Caco-2 (cell line): ENCODE measurements at places on chromosomes 16 and 17.
A peak's percentile ranks its signal among the peaks of the same experiment; 100 is the strongest.

- H3K4me3 ChIP-seq = no peak overlapping the region
- peaks cover 12% of the 10 kb centered on the region for H3K36me3 ChIP-seq
- no peak for DNase-seq
- no peaks in the 10 kb centered on the region for H3K4me1 ChIP-seq
Measured at GRCh38 chr16:58614212-58614611, 15.4 kb downstream of the CNOT1 start.

- H3K4me3 ChIP-seq = no peak overlapping the region
- H3K36me3 ChIP-seq = no peaks in the 10 kb centered on the region
- H3K27ac ChIP-seq = no peak overlapping the region
- no peaks in the 10 kb centered on the region for H3K27me3 ChIP-seq
Measured at GRCh38 chr17:20266806-20267458, 200.4 kb downstream of the LGALS9B start.

- H3K4me3 ChIP-seq = no peak overlapping the region
- 0 out of 2 replicates have a peak, but pooled peaks cover 3% of the 10 kb centered on the region for H3K4me1 ChIP-seq
- no peak for DNase-seq
- H3K36me3 ChIP-seq = peaks cover 1% of the 10 kb centered on the region; the same call in 1 of the 2 replicates
- H3K27ac ChIP-seq = peak overlapping the region; percentile 39
- H3K27me3 ChIP-seq = no peaks in the 10 kb centered on the region
Measured at GRCh38 chr16:11346700-11347319, 1.6 kb downstream of the RMI2 start.

GRCh38 chr16:79158337-79158736 is 442.2 kb downstream of the MAF start:
- H3K4me3 ChIP-seq = no peak overlapping the region
- no peak for DNase-seq
- H3K4me1 ChIP-seq = peaks cover 14% of the 10 kb centered on the region; the same call in 1 of the 2 replicates
- no peaks in the 10 kb centered on the region for H3K27me3 ChIP-seq
- H3K36me3 ChIP-seq = no peaks in the 10 kb centered on the region

DNA sequence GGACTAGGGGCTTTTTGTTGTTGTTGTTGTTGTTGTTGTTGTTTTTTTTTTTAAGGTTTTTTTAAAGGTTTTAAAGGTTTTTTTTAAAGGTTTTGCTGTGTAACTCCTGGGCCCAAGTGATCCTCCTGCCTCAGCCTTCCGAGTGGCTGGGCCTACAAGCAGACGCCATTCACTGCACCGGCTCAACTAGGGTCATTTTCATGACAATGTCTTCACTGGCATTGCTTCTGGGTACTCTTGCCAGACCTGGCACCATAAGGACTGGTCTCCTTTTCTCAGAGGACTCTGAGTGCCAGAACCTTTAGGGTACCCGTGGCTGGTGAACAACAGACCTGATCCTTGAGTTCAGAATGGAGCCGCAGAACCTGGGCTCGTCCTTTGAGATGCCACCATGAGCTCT is 20.4 kb downstream of the POLR3E start:
- H3K4me3 ChIP-seq = no peak overlapping the region
- no peak for DNase-seq
- no peaks in the 10 kb centered on the region for H3K4me1 ChIP-seq
- H3K27me3 ChIP-seq = no peaks in the 10 kb centered on the region
